Lung microvascular endothelial cell (primary cell): ENCODE measurements at places on chromosomes 3 and 15.

- no peak for DNase-seq
These were observed 7.0 kb downstream of the AEN start for GRCh38 chr15:88628018-88628654.

DNA sequence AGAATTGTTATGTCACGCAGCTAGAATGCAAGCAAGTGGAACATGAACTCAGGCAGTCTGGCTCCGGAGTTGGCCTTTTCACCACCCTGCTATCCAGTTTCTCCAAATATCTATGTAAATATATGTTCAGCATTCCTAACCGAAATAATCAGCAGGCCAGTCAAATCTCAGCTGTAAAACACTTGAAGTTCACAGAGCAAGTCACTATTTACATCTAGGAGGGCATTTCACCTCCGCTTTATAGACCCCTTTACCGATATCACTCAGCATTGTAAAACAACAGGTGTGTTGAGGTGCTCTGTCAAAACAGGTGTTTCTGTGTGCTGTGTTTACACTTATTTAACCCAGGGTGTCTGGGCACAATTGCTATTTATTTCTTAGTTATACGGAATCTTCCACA, 12.2 kb upstream of the HES1 start:
- no peak for DNase-seq

GRCh38 chr3:187808527-187808895, 63.2 kb upstream of the BCL6 start:
- DNase-seq = no peak

DNA sequence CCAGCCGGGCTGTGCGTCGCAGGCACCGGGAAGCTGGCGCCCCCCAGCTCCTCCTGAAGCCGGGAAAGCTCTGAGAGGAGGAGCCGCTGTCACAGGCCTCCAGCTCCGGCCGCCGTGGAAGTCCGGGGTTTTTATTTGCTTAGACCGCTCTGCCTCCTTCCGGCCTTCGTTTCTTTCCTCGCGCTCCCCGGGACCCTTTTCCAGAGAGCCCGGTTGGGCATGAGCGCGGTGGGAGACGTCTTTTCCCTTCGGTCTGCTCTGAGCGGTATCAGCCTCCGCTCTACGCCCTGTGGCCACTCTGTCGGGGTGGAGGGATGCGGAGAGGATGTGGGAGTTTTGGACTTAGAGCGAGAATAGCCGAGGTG, 559 bp downstream of the SENP5 start:
- DNase-seq = peak; percentile 50

DNA sequence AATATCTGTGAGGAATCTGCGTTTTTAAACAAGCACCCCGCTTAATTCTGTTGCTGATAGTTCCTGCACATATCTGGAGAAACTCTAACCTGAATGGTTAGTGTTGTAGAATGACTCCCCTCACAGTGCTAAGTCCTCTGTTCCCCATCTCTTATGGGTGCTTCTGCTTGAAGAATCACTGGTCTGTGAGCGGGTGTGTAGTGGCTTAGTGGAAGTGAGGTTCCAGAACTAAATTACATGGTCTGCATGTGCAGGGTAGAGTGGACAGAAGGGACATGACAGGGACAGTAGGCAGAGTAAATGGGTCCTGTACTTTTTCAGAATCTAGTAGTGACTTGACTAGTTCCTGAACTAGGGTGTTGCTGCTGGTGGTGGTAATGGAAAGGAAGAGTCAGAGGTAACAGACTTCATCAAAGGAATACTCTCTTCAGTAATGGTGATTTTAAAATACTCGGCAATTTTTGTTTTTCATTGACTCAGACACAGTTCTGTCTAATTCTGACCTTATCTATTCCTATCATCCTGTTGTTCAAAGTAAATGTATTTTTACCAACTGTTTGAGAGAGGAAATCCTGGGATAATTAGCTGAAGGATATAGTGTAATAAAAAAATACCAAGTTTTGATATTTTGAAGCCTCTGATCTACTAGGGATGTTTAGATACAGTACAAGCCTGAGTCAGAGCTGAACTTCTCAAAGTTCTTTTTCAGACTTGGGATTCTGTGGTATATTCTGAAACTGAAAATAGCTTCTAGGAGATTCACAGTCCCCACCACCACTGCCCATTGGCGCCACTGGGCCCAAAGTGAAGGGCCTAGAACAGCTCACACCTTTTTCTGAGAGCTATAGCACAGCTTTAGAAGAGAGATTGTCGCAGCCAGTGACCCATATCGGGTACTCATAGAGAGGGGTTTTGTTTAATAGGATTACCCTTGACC, 55.5 kb downstream of the FNDC3B start:
- DNase-seq = peak; percentile 39
